ENCODE measurements at places on chromosomes 5 and 9.

GRCh38 chr5:169020102-169020501 is 280.8 kb downstream of the SLIT3 start:
- DNase-seq, result no peak

- DNase-seq, result no peak
Measured at GRCh38 chr9:119268985-119269384, 100.2 kb downstream of the BRINP1 start.

DNA sequence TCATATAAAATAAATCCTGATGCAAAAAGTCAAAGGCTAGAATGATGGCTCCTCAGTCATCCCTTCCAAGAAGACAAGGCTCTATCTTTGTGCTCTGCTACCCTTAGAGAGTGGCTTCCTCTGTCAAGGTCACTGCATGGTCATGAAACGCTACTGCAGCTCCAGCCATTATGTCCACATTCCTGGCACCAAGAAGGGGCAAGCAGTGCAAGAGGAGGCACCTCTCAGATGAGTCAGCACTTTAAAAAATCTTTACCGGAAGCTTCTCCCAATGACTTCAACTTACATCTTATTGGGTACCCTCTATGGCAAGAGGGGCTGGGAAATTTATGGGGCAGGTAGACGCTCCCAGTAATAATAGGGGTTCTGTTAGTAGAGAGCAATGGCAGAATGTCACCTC is 129.5 kb upstream of the CPEB4 start:
- DNase-seq, result no peak

- no peak for DNase-seq
Measured at GRCh38 chr5:135952683-135953082, 2.1 kb downstream of the LECT2 start.

- no peak for DNase-seq
Measured at GRCh38 chr5:68738841-68739240, 355.0 kb upstream of the SLC30A5 start.

Data from stimulated activated CD8-positive, alpha-beta memory T cell treated with anti-CD3 and anti-CD28 coated beads, Interleukin-4, amount 100 ng/mL, for 1 hour (primary cell).